ENCODE measurements at places on chromosomes 5 and 9.

GRCh38 chr9:70261131-70261870 lies 2.5 kb downstream of the SMC5 start:
- no peak for DNase-seq

GRCh38 chr5:62369039-62369438 lies 34.7 kb downstream of the DIMT1 start:
- no peak for DNase-seq

DNA sequence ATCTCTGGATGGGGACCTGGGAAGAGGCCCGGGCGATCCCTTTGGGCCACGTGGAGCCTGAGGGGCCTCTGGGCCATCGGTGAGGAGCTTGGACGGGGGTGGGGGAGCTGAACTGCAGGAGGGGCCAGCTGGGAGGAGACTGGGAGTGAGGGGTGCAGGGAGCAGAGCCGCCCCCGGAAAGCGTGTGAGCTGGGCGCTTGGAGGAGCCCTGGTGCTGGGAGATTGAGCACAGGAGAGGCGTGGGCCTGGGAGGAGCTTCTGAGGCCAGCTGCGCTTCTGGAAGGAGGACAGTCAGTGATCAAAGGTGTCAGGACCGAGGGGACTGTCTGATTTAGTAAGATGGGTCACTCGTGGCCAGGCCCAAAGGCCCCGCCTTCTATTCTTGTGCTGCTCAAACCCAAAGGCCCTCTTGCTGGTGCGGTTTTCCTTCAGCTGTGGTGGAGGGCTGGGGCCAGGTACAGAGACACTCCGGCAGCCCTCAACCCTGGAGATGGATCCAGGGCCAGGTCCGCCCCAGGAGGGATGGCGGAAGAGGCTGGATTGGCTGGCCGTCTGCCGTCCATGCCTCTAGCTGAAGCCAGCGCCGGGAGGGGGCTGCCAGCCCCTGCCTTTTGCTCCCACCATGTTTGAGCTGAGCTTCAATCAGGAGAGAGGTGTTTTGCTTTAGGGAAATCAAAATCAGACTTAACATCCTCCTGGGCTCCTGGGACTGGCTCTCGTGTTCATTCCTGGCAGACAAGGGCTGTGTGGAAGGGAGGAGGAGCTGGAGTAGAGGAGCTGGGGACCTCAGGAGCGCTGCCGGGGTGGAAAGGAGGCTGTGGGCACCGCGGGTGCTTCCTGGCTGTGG lies 21.6 kb downstream of the NCS1 start:
- no peak for DNase-seq

DNA sequence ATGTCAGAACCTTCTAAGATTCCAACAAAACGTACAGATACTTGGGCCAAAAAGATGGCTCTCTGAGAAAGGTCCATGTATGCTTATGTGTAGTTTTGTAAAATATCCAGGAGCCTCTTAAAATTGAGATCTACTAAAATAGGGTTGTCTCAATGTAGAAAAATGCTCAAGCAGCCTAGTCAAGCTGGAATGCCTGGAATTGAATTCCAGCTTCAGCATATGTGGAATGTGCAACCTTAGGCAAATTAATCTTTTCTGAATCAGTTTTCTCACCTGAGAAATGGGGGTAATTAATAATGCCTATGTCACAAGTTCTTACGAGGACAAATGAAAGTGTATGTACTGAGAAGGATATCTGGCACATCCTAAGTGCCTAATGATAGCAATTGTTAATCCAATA lies 662.4 kb downstream of the DTWD2 start:
- DNase-seq, result no peak

DNA sequence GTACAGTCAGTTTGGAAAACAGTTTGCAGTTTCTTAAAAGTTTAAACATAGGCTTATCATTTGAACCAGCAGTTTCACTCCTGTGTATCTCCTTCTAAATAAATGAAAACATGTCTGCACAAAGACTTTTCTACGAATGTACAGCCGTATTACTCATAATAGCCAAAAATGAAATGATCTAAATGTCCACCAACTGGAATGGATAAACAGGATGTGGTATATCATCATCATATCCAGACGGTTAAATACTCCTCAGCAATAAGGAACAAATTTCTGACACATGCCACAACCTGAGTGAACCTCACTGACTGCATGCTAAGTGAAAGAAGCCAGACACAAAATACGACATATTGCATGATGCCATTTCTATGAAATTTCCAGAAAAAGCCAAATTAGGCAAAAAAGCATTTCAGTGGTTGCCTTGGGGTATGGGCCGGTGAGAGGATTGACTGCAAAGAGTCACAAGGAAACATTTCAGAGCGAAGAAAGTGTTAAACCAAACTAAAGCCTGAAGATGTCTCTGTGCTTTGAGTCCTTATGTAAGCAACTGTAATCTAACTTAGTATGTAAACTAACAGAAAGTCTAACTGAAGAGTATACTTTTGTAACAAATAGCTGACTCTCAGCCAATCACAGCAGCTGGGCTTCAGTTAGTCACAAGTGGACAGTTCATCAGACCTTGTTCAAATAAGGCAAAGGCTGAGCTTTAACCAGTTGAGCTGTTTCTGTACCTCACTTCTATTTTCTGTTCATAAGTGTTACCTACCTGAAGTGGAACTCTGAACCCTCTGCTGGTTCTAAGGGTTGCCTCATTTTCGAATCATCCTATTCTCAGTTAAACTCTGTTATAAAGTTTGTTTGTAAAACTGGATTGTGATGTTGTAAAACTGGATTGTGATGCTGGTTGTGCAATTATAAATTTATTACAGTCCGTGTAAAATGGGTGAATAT lies 65.2 kb downstream of the TRIO start:
- no peak for DNase-seq

GRCh38 chr5:126438868-126439267 lies 15.7 kb downstream of the GRAMD2B start:
- DNase-seq, result no peak

- peak; percentile 63 for DNase-seq
Observed at GRCh38 chr5:179793468-179794139, at the start of gene LTC4S. LTC4S (plus strand) TSS chr5:179793986; CDS start chr5:179794081, 95 bp downstream.

DNA sequence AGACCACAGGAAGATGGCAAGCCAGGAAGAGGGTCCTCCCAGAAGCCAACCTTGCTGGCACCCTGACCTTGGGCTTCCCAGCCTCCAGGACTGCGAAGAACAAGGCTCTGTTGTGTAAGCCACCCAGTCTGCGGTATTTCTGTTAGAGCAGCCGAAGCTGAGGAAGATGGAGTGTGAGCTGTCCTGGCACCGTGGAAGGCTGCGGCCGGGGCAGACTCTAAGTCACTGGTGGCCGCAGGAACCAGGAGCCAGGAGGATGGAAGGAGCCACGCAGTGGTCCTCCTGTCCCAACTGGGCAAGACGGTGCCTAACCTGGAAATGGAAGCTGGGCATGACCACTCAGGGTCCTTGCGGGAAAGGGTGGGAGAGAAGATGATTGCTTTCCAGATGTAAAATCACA lies 89.1 kb downstream of the ZNF354C start:
- DNase-seq, result no peak

DNA sequence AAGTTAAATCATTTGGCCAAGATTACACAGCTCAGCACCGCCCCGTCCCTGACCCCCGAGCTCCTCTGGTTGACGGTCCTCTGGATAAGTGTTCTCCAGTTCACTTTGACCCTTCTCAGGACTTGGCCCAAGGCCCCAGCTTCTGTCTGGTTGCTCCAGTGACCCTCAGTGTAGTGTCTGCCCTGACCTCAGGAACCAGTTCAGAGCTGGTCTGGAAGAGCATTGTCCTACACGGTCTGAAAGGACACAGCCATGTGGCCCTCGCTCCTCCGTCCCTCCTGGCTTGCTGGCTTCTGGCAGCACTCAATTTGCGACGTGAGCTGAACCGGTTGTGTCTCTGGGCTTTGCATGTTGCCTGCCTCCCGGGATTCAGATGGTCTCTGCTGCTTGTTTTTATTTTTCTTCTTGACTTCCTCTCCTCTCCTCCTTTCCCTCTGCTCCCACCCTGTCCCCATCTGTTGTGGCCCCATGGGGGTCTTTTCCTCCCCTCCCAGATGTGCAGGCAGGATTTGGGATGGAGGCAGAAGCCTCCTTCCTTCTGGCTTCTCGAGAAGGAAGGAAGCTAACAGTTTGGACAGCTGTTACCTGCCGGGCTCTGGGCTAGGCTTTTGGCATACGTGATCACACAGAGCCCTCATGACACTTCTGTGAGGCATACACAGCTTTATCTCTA lies 72.0 kb downstream of the PPARGC1B start:
- no peak for DNase-seq

DNA sequence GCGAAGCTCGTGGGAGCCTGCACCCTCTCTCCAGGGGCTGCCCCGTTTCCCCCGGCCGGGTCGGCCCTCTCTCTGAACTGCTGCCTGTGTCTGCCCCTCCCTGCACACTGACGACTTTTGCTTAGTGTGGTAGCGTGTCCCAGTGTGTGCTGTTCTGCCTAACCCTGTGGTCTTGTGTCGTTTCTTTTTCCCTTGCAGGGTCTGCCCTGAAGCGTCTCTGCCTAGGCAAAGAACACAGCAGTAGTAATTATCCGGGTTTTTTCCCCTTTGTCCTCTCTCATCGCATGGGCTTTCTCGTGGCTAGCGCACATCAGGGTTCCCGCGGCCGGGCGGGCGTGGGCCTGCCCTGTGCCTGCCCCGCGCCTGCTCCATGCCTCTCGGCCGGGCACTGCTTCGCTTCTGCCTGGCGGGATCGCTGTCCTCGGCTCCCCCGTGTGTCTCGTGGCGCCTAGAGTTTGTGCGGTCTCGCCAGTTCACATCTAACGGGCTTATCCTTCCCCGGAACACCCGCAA lies 122.7 kb downstream of the WNK2 start:
- DNase-seq, result no peak

- DNase-seq, result no peak
Observed at GRCh38 chr9:33661176-33661575, 134.2 kb upstream of the PRSS3 start.

DNA sequence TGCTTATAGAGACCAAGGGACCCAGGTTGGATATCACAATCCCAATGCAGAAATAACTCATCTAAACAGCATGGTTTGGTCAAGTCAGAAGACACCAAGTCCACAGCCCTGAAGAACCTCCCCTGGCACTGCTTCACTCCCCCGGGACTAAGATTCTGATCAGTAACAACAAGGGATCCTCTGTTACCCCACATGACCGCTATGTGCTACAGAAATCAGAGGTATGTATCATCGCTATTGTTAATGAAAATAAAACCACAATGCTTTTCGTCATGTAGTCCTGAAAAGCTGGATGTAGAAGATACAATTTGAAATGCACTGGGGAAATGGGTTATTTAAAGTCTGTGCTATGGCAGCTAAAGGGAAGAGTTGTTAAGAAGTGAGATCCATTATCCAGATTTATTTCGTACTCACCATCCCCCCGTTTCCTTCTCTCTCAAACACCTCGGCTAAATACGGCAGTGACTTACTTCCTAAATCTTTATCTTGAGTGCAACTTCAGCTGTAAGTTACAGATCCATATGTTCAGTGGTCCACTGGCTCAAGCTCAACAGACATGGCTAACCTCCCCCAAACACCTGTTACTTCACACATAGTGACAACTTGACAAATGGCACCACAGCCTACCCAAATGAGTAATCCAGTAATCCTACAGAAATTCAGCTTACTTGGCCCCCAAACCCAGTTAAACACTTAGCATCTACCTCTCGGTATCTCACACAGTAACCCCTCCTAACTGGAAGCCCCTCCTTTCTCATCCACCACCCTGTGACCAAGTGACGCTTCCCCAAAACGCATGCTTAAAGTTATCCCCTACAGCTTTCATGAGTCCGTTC lies 129.2 kb downstream of the MYO10 start:
- no peak for DNase-seq

GRCh38 chr5:176166427-176166826 lies 71.8 kb upstream of the SIMC1 start:
- no peak for DNase-seq

All from ascending aorta (tissue), 2 donors.